ENCODE measurements at places on chromosomes 5 and 9. TPM values are rescaled to one million over a fixed set of nuclear protein-coding genes. Genes with fewer than 3 reads are reported as not detected.

IFNB1 gene
- total RNA-seq = not detected

POU5F2 gene
- 2.6 TPM for total RNA-seq

TAF1L gene
- total RNA-seq = not detected

CDC20B gene
- under 0.01 TPM for total RNA-seq

TNFSF15 gene
- total RNA-seq = 0.24 TPM

SSNA1 gene
- 46.1 TPM for total RNA-seq

PGM5 gene
- total RNA-seq = 0.85 TPM

ENTPD2 gene
- not detected for total RNA-seq

ORM1 gene
- total RNA-seq = not detected

PCDHB2 gene
- 6.8 TPM for total RNA-seq

GNAQ gene
- 52.1 TPM for total RNA-seq

FUT7 gene
- total RNA-seq = not detected
